ENCODE measurements at places on chromosomes 1 and 21.

GRCh38 chr1:85581802-85582686, 1.5 kb downstream of the CCN1 start:
- DNase-seq = peak; percentile 76

DNA sequence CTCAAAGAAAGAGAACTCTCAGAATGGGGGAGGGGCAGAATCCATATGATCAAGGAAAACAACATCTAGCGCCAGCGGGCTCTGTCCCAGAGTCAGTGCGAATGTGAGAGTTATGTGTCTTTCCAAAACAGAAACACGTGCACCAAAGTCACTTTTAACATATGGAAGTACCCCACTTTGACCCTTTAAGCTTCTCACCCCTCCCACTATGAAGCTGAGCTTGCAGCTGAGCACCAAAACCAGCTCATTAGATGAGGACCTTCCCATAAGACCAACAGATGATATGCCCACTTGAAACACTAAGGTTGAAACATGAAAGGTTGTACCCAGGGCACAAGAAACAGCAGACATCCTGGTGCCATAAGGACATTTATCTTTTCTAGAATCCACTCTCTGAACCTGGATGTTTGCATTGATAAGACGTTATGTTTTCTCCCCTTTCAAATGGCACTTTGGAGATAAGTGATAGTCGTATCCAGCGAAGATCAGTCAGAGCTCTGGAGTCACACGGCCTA, 171.0 kb downstream of the TGFBR3 start:
- DNase-seq = no peak

GRCh38 chr1:32917521-32917920, 16.3 kb upstream of the TMEM54 start:
- no peak for DNase-seq

GRCh38 chr1:226082587-226082917, 20.0 kb downstream of the H3-3A start:
- DNase-seq = no peak

GRCh38 chr21:14270631-14271030, 54.7 kb downstream of the RBM11 start:
- DNase-seq = no peak

DNA sequence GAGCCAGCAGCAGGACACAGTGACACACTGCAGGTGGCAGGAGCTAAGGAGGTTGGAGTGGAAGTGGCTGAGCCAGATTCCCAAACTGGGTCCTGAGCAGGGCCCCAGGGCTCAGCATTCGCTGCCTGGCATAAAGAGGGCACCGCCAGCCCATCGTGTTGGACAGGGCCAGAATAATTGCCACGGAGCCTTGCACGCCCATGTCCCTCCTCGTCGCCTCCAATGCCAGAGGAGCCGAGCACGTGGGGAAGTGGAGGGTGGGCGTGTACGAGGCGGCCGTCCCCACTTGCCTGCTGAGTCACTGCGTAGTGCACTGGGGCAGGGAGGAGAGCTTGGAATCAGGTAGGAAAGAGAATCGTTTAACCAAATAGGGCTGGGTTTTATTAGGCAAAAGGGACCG, 26.1 kb upstream of the LRRC47 start:
- DNase-seq = no peak

- no peak for DNase-seq
Measured at GRCh38 chr1:96159379-96159778, 562.2 kb upstream of the PTBP2 start.

- DNase-seq = no peak
Measured at GRCh38 chr1:85822696-85823095, 114.5 kb upstream of the ZNHIT6 start.
